ENCODE measurements at places on chromosomes 2 and 18.
A peak's percentile ranks its signal among the peaks of the same experiment; 100 is the strongest.

DNA sequence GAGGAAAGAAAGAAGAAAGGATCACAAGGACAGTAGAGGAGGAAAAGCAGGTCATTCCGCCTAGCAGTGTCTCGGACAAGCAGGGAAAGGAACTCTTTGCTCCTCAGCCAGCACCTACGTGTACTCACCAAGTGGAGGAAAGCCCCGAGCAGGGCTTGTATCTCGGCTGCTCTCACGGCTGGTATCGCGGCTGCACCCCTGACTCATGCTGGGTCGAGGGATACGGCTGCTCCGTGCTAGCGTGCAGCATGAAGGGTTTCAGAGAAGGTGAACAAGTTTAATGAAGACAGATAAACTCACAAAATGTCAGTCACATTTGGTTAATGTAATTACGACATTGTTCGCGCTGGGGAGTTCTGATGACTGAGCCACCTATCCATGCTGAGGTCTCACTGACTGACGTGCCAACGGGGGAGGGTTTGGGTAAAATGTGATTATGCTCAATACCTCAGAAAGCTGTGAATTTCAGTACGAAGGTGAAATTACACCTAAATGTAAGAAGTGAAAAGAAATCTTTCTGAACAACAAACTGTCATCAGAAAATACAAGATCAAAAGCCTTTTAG is 112.1 kb upstream of the RNU4ATAC start:
- no peak for DNase-seq

GRCh38 chr2:232697807-232698110 is 628 bp downstream of the GIGYF2 start:
- DNase-seq = no peak

GRCh38 chr2:3035385-3036050 is 342.1 kb downstream of the EIPR1 start:
- no peak for DNase-seq

GRCh38 chr2:48315896-48316194 is 214.1 kb upstream of the STON1 start:
- peak; percentile 30 for DNase-seq

DNA sequence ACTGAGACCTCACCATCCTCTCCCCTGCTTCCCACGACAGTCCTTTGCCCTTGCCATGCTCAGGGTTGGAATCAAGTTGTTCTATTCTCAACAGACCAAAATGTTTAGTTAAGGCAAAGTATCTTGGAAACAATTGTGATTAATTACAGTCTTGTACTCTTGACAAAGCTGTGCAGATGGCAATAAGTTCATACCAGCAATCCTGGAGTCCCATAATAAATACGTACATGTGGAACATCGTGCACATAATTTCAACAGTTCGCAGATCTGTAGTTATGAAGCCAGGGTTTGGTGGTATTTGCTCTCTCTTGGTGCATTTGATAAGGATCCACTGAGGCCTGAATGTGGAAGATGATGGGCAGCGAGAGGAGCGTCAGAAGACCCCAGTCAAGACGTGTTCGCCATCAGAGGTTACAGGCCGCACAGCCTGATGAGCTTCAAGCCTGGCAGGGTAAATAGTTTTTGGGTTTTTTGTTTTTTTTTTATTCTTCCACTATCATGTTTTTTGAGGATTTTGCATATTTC is 52.9 kb upstream of the EML6 start:
- no peak for DNase-seq

- DNase-seq = no peak
Measured at GRCh38 chr2:170821531-170822289, 5.0 kb downstream of the GAD1 start.

DNA sequence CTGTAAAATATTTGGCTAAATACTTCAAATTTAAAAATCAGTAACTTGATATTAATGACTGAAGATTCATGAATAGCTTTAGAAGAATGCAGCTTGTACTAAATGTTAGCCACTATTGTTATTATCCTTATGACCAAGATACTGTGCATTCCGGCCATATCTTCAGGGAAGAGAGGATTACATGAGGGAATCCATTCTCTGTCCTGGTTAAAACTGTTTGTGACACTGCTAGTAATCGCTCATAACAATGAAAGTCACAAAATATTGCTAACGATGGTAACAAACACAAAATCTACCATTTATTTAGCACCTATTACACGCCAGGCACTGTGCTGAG is 217.7 kb downstream of the PRKCE start:
- DNase-seq = no peak

- no peak for DNase-seq
Measured at GRCh38 chr2:221337957-221338685, 234.0 kb downstream of the EPHA4 start.

DNA sequence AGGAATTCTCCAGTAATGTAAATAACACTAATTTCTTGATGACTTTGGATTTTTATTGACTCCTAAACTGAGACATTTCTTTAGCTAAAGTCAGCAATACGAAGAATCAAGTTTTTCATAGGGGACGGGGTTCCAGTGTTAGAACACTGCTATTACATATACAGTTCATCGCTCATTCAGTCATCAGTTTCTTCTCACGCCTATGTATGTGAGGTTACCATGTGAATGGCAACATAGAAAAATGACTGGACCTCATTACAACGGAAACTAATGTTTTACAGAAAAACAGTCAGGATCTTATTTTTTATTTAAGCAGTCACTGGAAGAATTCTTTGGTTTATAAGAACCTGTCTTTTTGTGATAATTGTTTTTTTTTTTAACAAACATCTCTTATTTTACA is 56.4 kb downstream of the THADA start:
- DNase-seq = no peak

GRCh38 chr18:907115-907884 is 2.6 kb downstream of the ADCYAP1 start:
- no peak for DNase-seq

DNA sequence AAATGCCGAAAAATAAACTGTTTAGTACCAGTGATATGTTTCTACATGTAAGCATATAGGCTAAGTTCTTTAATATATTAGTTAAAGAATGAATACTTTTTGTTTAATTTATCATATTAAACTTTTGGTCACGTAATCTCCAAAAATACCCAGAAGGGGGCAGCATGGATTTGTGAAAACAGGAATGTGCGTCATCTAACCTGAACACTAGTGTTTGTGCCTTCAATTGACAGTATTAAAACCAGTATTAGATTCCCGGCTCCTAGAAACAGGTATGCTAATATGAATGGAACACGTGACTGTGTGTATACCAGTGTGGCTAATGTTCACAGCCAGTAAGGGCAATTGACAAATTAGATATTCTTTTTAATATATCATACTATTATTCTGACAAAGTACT is 51.8 kb downstream of the WDR7 start:
- peak; percentile 7 for DNase-seq

Measured in activated gamma-delta T cell treated with Interleukin-2 at 50 U/mL for 16 hours (primary cell).